ENCODE measurements at places on chromosomes 4 and X. TPM values are rescaled to one million over a fixed set of nuclear protein-coding genes. Genes with fewer than 3 reads are reported as not detected.

Gene SPANXN2
- total RNA-seq = not detected

Gene SYTL5
- total RNA-seq = not detected

Gene TMA16
- 57.4 TPM for total RNA-seq

Gene NAP1L3
- total RNA-seq = 2.8 TPM

Gene SFRP2
- not detected for total RNA-seq

Gene CLDN2
- not detected for total RNA-seq

Gene DSPP
- not detected for total RNA-seq

Gene TEX11
- total RNA-seq = not detected

Gene LUZP4
- not detected for total RNA-seq

Gene TMPRSS11B
- not detected for total RNA-seq

Gene IL1RAPL1
- total RNA-seq = not detected

Gene TEC
- total RNA-seq = 3.4 TPM

Gene TLR1
- 1.6 TPM for total RNA-seq

Gene TMEM156
- 11.3 TPM for total RNA-seq

Gene ETDB
- total RNA-seq = not detected

Gene MND1
- total RNA-seq = 42.8 TPM

Gene SSX4B
- not detected for total RNA-seq

Gene NPY1R
- total RNA-seq = not detected

Gene MID2
- total RNA-seq = 9.3 TPM

Gene USP27X
- 1.8 TPM for total RNA-seq

Gene CENPVL1
- total RNA-seq = not detected

Gene TBC1D19
- 4.2 TPM for total RNA-seq

Measured in activated naive CD8-positive, alpha-beta T cell treated with anti-CD3 and anti-CD28 coated beads for 36 hours (primary cell).